ENCODE measurements at places on chromosomes 2 and 18.

GRCh38 chr2:229523663-229524062, 190.7 kb downstream of the DNER start:
- no peak for ATAC-seq

DNA sequence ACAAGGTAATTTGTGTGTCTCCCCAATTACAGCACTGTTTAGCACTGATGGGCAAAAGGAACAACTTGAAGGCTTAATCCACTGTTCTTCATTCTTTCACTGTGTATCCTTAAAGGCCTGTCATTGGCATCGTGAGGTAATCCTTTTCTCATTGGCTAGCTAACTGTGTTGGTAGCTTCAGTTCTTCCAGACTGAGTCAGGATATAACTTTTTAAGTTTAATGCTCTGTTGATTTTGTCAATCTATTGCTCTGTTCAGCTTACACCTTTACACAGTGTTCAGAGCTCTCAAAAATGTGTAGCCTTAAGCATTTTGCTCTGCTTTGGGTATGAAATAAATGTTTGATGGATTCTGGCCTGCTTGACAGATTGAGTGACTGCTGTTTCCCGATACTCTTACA, 148.2 kb downstream of the KIAA1328 start:
- no peak for ATAC-seq

DNA sequence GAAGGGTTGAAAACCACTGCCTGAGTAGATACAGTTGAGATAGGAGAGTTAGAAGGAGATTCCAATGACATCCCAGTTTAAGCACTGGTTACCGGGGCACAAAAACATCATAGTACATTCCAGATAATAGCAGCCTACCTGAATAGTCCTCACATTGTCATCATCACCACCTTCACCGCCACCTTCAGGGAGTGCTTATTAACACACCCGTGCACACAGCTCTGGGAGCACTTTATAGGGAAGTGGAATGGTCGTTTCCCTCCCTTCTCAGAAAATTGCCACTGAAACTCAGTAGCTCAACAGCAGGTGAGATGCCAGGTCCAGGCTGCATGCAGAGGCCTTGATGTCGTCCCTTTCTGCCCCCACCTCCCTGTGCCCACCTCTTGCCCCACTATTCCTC, 8.2 kb downstream of the SERPINB7 start:
- no peak for ATAC-seq

GRCh38 chr2:201795607-201796477, 10.5 kb upstream of the CDK15 start:
- ATAC-seq = peak; percentile 35

- no peak for ATAC-seq
Measured at GRCh38 chr2:164967781-164968228, 12.5 kb upstream of the SLC38A11 start.

DNA sequence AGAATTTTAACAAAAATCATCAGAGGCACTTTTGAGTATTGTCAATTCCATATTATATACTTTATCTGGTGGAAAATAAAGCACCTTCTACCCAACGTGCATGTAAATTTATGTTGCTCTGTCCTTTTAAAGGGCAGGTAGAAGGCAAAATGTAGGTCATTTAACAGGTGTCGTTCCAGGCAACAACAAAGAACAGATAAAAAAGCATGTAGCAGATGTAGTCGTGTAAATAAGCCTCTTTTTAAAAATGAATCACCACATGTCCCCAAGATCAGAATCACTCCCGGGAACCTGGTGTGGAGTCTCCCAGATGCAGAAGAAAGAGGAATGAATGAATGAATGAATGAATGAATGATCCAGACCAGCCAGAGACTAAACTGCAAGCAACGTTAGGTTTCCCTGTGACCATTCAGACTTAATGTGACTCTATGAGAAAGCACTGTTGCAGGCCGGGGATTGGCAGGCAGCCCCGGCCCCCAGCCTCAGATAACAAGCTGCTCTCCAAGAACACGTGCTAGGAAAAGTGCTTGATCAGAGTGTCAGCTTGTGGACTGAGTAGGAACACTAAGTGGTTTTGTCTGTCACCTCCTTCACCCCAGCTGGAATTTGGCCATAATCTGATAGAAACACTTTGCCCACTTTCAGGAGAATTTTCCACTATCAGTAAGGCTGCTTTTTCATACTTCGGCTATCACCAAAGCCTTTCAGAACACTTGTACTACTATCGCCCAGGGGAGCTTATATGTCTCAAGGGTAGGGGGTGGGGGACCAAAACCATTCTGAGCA, 100.6 kb downstream of the CDK15 start:
- no peak for ATAC-seq

Data from SK-N-SH treated with all-trans-retinoic acid at 6 μM for 48 hours (cell line).